ENCODE measurements at places on chromosomes 4 and X. TPM values are rescaled to one million over a fixed set of nuclear protein-coding genes. Genes with fewer than 3 reads are reported as not detected.

The ARX gene
- not detected for total RNA-seq

The SLC10A6 gene
- total RNA-seq: 1.2 TPM

The MGAT4D gene
- total RNA-seq: not detected

The CLCN4 gene
- 1.5 TPM for total RNA-seq

The UGT2B15 gene
- 1.2 TPM for total RNA-seq

The DAPP1 gene
- total RNA-seq: 27.7 TPM

The SLC26A1 gene
- total RNA-seq: not detected

The TTC29 gene
- total RNA-seq: not detected

The GRID2 gene
- total RNA-seq: not detected

The HSD17B10 gene
- 105 TPM for total RNA-seq

The HOPX gene
- 115 TPM for total RNA-seq

The TNMD gene
- total RNA-seq: not detected

The TRIM60 gene
- total RNA-seq: not detected

The CDKL5 gene
- 1.3 TPM for total RNA-seq

The BMP15 gene
- not detected for total RNA-seq

The LYAR gene
- 28.7 TPM for total RNA-seq

The DRD5 gene
- not detected for total RNA-seq

The DMRTC1 gene
- not detected for total RNA-seq

The LDOC1 gene
- 6.2 TPM for total RNA-seq

The ZNF732 gene
- 0.93 TPM for total RNA-seq

The AGTR2 gene
- total RNA-seq: not detected

The CLTRN gene
- 0.46 TPM for total RNA-seq

The SPANXN4 gene
- not detected for total RNA-seq

The HS3ST1 gene
- total RNA-seq: 10.1 TPM

The ZMYM3 gene
- 16.2 TPM for total RNA-seq

The P2RY10 gene
- not detected for total RNA-seq

The VGLL1 gene
- 6.8 TPM for total RNA-seq

The AFF2 gene
- 0.37 TPM for total RNA-seq

The VCX3A gene
- total RNA-seq: not detected

The ITGB1BP2 gene
- total RNA-seq: 0.37 TPM

Measured in airway epithelial cell (primary cell).